Right atrium auricular region (tissue), 2 donors: ENCODE measurements at places on chromosomes 2 and 18.
A peak's percentile ranks its signal among the peaks of the same experiment; 100 is the strongest.

GRCh38 chr18:59547581-59548182 is 149.5 kb downstream of the CCBE1 start:
- H3K36me3 ChIP-seq, result no peaks in the 10 kb centered on the region
- H3K4me1 ChIP-seq, result no peaks in the 10 kb centered on the region
- DNase-seq, result no peak

GRCh38 chr18:45040879-45041278 is 360.2 kb downstream of the SETBP1 start:
- H3K27me3 ChIP-seq, result no peaks in the 10 kb centered on the region
- no peaks in the 10 kb centered on the region for H3K36me3 ChIP-seq
- H3K4me1 ChIP-seq, result no peaks in the 10 kb centered on the region
- H3K4me3 ChIP-seq, result no peak overlapping the region
- H3K27ac ChIP-seq, result no peak overlapping the region

DNA sequence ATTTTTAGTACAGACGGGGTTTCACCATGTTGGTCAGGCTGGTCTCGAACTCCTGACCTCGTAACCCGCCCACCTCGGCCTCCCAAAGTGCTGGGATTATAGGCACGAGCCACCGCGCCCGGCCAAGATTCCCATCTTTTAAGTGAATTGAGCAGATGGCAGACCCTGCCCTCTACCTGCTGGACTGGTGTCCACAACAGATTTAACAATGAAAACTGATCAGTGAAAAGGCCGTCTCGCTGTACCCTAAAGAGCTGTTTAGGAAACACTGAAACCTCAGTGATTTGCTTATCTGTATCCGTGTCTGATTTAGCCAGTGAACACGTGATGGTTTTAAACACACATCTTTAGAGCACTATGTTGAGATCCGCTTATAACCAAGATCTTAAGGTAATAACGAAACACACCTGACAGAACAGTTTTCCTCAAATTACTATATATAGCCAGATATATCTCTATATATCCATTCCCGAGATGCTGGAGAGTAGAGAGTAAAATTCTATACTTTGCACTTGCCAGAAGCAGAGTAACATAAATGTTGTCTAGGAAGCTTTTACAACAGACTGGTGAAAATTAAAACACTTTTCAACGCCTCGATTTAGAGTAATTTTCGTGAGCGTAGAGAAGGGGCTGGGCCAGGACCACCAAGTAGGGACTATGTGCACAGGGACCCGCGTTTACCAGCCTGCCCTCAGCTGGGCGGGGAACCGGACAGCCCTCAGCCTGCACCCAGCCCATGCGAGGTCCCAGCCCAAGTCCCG is 594 bp downstream of the FAM161A start:
- no peak for DNase-seq
- peak overlapping the region; percentile 85 for H3K27ac ChIP-seq
- peak overlapping the region; percentile 74 for H3K4me3 ChIP-seq
- no peaks in the 10 kb centered on the region for H3K36me3 ChIP-seq
- H3K27me3 ChIP-seq, result no peaks in the 10 kb centered on the region

- no peaks in the 10 kb centered on the region for H3K36me3 ChIP-seq
- H3K27me3 ChIP-seq, result no peaks in the 10 kb centered on the region
- no peak for DNase-seq
- no peak overlapping the region for H3K27ac ChIP-seq
- no peaks in the 10 kb centered on the region for H3K4me1 ChIP-seq
Observed at GRCh38 chr18:66819235-66819634, 215.3 kb upstream of the CDH19 start.

DNA sequence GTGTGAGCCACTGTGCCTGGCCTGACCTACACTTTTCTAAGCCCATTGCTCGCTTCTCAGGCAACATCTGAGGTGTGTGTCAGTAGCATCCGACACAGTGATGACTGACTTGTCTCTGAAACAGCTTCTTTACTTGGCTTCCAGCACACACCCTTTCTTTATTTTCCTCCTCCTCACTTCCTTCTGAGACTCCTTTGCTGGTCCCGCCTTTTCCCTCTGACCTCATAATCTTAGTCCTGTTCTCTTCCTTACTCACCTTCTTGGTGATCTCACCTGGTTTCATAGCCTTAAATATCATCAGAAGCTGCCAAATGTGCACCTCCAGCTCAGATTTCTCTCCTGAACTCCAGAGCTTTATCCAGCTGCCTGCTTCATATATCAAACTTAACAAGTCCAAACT is 66.6 kb upstream of the PELI1 start:
- peaks cover 18% of the 10 kb centered on the region for H3K4me1 ChIP-seq
- no peak overlapping the region for H3K27ac ChIP-seq
- no peak for DNase-seq
- H3K36me3 ChIP-seq, result no peaks in the 10 kb centered on the region
- no peak overlapping the region for H3K4me3 ChIP-seq
- H3K27me3 ChIP-seq, result no peaks in the 10 kb centered on the region

DNA sequence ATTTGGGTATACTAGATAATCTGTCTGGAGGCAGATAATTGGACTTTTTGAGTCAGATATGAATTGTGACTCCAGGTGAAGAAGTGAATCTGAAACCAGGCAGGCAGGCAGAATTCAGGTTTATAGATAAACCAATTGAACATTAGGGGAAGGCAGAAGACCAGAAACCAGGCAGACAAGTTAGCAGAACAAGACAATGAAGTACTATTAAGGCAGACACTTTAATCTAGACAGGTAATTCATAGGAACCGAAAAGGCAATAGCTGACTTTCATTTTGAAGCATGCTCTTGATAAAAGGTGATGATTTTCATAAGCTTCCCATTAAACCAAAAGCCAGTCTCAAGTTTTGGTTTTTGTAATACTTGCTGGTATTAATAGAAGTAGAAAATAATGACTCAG is 19.3 kb upstream of the SLC4A10 start:
- H3K4me3 ChIP-seq, result no peak overlapping the region
- H3K4me1 ChIP-seq, result no peaks in the 10 kb centered on the region
- DNase-seq, result no peak
- H3K36me3 ChIP-seq, result no peaks in the 10 kb centered on the region
- no peak overlapping the region for H3K27ac ChIP-seq
